ENCODE measurements at places on chromosomes 7 and 10.

DNA sequence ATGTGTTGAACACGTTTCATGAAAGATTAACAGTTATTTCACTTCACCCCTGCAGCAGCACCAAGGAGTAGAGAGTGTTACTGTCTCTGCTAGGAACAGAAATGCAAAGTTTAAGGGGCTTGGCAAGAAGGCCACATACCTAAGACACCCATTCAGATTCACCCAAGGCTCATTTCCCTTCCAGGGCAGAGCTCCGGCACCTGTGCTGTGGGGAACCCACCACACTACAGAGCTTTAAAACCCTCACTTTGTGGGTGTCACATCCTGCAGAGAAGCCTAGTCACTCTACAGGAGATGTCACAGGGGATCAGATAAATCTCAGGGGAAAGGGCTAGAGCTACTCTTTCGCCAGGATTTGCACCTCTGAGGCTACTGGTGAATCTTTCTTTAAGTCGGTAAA lies 176.1 kb upstream of the KLF6 start:
- no peak for DNase-seq

- no peak for DNase-seq
Measured at GRCh38 chr10:112803961-112804401, 146.1 kb upstream of the TCF7L2 start.

DNA sequence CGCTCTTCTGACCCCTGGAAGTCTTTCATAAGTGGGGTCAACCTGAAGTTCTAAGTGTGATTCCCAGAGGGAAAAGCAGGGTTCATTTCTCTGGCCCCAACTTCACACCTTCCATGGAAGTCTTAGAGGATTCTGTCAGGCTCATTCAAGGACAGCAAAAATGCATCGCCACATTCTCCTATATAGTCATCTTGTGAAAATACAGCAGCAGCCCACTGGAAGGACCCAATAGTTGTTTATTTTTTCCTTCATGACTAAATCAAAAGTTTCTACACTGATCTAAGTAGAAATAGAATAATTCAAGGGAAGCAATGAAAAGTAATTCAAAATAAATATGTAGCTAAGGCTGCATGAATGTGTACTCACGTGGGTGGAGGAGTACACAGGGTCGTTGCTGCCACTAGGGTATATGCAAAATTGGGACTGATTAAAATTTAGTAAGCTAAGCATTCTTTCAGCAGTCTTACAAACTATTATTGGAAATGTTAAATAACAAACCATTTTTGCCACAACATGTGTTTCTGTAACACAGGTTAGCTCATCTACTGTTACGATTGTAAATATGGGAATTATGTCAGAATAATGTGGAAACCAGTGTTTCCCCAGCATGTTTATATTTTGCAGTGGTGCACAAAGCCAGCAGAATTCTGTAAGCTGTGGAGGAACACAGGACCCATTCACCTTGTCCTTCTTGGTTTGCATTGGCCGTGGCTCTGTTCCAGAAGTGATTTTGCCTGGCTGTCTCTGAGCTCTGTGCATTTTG lies 33.5 kb downstream of the EEPD1 start:
- no peak for DNase-seq

GRCh38 chr7:14228341-14228740 lies 238.9 kb upstream of the ETV1 start:
- no peak for DNase-seq

- no peak for DNase-seq
Measured at GRCh38 chr7:43905956-43906330, 453 bp downstream of the URGCP start.

- DNase-seq, result no peak
Measured at GRCh38 chr10:61021926-61022325, 77.9 kb upstream of the RHOBTB1 start.

DNA sequence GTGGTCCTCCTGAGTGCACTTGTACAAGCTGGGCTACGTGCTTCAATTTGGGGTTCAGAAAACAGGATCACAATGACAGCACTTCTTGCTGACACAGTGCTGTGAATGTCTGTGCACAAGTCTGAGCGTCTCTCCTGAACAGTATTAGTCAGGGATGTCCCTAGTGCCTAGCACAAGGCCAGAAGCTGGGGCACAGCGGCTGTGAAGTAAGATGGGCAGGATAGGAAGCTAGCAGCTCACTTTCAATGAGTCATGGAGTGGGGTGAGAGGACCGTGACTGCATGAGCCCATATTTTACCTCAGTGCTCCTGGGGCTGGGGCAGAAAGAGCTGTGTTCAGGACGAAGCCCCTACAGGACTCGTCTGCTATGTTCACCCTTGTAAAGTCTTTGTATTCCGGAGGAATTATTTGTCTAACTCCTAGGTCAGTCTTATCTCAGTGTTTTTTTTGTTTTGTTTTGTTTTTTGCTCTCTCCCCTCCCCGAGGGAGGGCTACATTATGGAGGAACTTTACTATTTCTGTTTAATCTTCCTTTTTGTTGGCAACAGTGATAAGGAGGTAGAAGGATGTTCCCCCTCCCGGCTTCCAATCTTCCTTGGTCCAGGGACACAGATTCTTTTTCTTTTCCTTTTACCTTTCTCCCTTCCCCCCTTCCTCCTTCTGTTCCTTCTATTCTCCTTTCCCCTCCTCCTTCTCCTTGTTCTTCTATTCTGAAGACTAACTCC lies 2.8 kb upstream of the LRMDA start:
- DNase-seq, result no peak

GRCh38 chr10:43264965-43265798 lies 1.7 kb downstream of the RASGEF1A start:
- no peak for DNase-seq

GRCh38 chr10:124493214-124493882 lies 31.7 kb downstream of the LHPP start:
- DNase-seq, result no peak

GRCh38 chr10:118967160-118967559 lies 62.4 kb upstream of the NANOS1 start:
- DNase-seq, result no peak

- no peak for DNase-seq
Measured at GRCh38 chr7:99409192-99409572, 413 bp downstream of the BUD31 start.

DNA sequence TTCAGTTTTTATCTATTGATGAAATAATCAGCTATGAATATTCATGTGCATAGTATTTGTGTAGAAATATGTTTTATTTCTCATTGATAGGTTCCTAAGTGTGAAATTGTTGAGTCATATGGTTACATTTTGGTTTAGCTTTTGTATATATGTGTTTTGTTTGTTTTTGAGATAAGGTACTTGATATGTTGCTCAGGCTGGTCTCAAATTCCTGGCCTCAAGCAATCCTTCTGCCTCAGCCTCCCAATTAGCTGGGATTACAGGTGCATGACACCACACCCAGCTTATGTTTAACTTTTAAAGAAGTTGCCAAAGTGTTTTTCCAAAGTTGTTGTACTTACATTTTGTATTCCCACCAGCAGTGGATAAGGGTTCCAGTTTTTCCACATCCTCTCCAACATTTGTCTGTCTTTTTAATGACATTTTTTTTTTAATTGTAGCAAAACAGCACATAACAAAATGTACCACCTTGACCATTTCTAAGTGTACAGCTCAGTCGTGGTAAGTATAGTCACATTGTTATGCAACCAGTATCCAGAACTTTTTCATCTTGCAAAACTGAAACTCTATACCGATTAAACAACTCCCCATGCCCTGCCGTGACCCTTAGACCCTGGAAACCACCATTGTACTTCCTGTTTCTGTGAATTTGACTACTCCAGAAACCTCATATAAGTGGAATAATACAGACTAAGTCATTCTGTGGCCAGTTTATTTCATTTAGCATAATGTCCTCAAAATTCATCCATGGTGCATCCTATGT lies 12.6 kb upstream of the UBE2D1 start:
- no peak for DNase-seq
